ENCODE measurements at places on chromosomes 1 and 21.

DNA sequence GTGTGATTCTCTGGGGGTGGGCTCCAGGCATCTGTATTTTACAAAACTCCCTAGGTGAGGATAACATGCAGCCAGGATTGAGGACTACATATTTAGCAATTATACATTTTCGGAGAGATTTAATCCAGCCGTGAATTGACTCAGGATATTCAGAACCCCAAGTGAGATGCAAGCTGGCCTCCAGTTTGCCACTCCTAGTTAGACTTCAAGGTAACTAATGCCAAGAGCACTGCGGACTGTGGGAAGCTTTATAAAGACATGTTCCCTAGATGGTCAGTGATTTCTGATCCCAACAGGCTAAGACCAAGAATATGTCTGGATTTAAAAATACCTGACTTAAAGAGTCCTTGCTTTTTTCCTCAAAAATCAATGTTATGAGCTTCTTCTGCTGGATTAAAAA is 308.5 kb downstream of the NTNG1 start:
- no peak for DNase-seq

- no peak for DNase-seq
These were observed 15.2 kb upstream of the LMX1A start for GRCh38 chr1:165371588-165372225.

- DNase-seq, result no peak
These were observed 1.9 kb upstream of the ETV3 start for GRCh38 chr1:157140063-157140588.

DNA sequence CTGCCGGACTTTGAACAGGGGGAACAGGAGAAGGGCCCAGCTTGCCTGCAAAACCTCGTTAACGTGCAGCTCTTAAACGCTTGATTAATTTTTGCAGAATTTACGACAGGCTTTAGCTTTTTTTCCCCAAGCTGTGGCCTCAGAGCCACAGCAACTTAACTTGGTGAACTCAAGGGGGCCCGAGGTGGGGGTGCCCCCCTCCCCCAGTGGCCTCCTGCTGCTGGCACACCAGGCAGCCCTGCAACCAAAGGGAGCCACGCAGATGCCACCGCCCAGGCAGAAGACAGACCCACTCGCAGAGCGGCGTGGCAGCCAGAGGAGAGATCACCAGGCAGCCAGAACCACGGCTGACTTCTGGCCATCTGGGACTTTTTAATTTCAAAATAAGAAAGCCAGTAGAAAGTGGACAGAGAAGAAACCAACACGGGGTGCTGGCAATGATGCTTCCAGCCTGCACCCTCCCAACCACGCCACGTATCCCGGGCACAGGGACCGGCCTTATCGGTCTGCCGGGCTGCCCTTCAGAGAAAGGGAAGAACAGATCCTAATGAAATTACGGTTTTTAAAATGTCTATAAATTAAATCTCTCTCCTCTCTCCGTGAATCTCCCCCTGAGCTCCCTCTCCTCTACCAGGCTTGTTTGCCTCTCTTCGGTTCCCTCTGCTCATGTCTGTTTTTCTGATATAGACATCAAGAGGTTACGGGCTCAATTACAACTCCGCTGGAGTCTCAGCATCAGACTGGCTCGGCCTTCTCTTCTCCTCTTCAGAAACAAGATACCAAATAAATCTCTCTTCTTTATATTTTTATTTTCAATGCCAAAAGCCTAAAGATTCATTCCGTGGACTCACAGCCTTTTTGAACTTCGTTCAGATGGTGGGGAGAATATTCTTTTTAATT is 6.4 kb downstream of the CASZ1 start:
- no peak for DNase-seq

DNA sequence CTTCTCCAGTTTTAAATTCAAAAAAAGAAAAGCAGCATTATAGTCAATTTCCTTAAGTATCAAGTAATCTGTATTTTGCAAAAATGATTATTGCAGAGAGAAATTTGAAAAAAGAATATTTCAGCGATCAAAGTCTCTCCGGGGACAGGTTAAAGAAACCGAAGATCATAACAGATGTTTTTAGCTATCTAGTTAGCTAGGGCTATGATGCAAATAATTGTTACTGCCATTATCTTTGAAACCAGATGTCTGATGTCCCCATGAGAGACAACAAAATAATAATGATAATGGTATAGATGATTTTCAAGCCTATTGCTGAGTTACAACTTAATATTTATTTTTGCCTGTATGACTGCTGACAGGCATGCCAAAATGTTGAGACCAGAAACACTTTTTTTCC is 1326.0 kb downstream of the PLA2G4A start:
- DNase-seq, result no peak

- DNase-seq, result no peak
These were observed 95.3 kb upstream of the HIVEP3 start for GRCh38 chr1:42013881-42014470.

DNA sequence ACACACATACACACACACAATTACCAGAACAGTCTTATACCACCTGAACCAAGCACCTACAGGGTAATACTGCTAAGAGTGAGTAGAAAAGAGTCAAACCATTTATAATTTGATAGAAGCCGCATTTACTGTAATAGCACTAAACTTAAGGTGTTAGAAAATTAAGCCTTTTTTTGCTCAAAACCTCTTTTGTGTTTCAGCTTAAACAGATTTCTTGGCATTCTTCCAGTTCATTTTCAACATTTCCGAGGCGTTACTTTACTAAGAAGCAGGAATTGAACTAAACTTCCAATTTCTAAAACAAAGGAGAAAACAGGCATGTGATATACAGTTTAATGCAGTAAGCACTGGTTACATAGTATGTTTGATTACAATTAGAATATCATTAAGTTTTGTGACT is 387.2 kb downstream of the NCAM2 start:
- DNase-seq, result no peak

DNA sequence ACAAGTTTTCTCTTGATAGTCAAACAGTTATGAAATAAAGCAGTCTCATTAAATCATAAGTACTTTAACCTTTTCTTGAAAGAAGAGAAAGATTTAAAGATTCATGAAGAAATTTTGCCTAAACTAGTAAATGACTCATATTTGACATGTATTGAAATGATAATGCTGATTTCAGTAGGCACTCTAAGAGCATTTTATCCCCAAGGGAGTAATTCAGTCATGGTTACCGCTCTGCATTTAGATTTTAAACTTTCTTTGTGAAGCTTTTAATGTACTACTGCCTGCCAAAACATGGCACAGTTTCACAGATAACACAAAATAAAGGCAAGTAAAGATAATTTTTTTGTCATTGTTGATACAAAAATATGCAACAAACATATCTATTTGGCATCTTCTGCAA is 6.8 kb downstream of the USH2A start:
- DNase-seq, result no peak

DNA sequence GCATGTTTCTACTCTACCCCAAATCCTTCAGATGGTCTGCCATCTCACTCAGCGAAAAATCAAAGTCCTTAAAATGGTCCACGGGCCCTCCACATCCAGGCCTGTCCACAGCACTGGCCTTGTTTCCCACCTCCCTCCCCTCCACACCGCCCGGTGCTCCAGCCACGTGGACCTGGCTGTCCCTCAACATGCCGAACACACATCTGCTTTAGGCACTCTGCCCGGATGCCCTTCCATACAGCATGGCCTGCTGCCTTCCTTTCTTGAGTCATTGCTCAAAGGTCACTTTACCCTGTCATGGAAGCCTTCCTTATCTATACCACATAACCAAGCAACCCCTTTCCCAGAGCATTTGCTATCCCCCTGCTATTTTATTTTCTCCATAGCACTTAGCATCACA is 143.0 kb downstream of the DNM3 start:
- DNase-seq, result no peak

DNA sequence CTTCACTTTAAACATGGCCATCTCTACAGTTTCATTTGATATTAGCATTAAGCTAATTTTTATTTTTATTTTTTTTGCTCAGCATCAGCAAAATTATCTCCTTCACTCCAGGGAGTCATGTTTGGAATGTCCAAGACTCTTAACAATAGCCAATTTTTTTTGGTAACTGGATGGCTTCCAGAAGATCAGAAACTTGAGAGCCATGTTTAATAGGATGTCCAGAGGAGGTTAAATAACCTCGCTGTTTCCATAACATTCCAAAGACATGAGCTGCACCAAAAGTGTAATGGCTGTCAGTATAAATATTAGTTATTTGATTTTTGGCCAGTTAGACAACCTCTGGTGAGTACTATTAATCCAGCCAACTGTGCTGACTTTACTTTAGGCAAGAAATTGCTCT is 80.7 kb downstream of the DNTTIP2 start:
- no peak for DNase-seq

GRCh38 chr21:25453524-25453923 is 153.8 kb downstream of the MRPL39 start:
- DNase-seq, result no peak

GRCh38 chr1:162315673-162316072 is 61.0 kb downstream of the SPATA46 start:
- no peak for DNase-seq

All from NCI-H1436 (cell line).